ENCODE measurements at places on chromosomes 12 and 14.

GRCh38 chr12:123363740-123364531 is 711 bp downstream of the SBNO1 start:
- no peak for DNase-seq

DNA sequence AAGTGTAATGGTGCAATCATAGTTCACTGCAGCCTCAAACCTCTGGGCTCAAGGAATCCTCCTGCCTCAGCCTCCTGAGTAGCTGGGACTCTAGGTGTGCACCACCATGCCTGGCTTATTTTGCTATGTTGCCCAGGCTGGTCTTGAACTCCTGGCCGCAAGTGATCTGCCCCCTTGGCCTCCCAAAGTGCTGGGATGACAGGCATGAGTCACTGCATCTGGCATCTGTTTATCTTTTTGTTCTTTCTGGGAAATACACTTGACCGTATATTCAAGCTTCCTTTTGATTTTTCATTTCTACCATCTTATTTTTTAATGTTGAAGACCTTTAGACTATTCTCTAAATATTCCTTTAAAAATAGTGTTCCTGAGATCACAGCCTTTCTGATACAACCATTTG is 82.4 kb upstream of the OSBPL8 start:
- no peak for DNase-seq

DNA sequence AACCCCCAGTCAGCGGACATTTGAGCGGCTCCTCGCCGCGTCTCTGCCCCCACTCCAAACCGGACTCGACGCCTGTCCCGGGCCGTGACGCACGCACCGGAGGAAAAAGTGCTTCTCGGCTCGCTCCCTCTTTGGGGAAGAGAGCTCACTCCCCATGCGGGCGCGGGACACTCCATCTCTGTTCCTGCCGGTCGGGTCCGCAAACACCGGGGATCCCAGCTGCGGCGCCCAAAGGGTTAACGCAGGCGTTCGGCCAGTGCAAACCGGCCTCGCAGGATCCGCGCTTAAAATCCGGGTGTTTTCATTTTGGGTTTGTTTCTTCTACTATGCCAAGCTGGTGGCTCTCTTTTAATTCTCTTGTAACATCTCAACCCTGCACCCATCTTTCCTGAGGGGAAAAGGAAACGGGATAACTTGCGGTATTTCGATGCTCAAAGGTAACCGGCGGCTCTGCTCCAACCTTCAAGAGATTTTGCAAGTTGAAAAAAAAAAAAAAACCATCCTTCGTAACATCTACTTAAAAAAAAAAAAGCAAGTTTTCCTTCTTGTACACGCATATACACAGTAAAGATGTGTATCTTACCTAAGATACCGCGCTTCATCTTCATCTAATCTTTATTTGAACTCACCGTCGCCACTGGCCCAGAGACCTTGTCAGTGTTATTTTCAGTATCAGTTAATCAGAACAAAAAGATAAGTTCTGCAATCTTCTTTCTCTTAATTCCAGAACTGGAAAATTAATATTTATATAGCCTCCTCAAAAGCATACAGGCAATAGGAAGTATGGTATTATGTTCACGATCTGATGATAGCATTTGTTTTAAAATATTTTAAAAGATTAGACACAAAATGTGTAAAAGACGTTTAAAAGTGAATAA is 1.6 kb upstream of the ATP2B1 start:
- DNase-seq, result no peak

GRCh38 chr14:24688030-24688658 is 54.2 kb upstream of the GZMB start:
- no peak for DNase-seq

GRCh38 chr14:87940382-87940781 is 52.6 kb downstream of the GALC start:
- no peak for DNase-seq

- DNase-seq, result no peak
Observed at GRCh38 chr12:104598342-104599271, 141.9 kb downstream of the CHST11 start.

DNA sequence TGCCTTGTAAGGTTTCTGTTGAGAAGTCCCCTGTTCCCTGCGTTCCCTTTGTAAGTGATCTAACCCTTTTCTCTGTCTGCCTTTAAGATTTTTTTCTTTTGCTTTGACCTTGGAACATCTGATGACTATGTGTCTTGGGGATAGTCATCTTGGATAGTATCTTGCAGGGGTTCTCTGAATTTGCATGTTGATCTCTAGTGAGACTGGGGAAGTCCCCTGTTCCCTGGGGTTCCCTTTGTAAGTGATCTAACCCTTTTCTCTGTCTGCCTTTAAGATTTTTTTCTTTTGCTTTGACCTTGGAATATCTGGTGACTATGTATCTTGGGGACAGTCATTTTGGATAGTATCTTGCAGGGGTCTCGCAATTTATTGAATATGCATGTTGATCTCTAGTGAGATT is 38.2 kb upstream of the TMX1 start:
- DNase-seq, result no peak

DNA sequence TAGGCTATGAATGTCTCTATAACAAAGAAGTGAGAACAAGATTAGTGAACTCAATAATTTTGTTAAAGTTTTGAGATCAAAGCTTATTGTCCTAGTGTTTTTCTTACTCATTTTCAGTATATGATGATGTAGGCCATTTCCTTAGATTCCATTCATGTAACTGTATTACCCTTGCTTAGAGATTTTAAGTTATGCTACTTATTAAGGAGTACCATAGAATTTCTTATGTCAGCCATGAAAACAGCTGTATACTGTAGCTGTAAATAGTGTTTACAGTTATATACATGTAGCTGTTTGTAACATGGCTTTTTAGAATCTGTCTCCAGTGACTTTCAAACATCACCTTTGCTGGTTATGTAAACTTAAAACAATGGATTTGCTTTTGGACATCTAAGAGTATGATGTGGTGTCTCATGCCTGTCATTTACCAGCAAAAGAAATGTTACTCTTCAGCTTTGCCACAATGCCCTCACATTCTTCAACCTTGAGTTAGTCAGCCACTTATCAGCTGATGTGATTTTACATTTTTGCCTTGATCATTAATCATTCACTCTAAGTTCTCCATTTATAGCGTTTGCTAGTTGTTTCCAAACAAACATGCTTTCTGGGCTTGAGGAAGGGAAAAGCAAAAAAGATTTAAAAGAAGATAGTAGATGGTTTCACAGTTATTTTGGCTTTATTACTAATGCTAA is 55.5 kb downstream of the SLC16A7 start:
- DNase-seq, result no peak

- no peak for DNase-seq
Observed at GRCh38 chr12:46101485-46101869, 111.1 kb upstream of the SCAF11 start.

- DNase-seq, result no peak
Observed at GRCh38 chr12:119011231-119011630, 29.9 kb downstream of the SRRM4 start.

- no peak for DNase-seq
Observed at GRCh38 chr12:109359131-109359690, 11.5 kb downstream of the MYO1H start.

GRCh38 chr12:128796439-128797118 is 27.2 kb downstream of the SLC15A4 start:
- no peak for DNase-seq

- no peak for DNase-seq
Observed at GRCh38 chr14:68593806-68594536, 198.9 kb downstream of the ZFP36L1 start.

GRCh38 chr12:77760271-77761025 is 70.2 kb upstream of the NAV3 start:
- no peak for DNase-seq

DNA sequence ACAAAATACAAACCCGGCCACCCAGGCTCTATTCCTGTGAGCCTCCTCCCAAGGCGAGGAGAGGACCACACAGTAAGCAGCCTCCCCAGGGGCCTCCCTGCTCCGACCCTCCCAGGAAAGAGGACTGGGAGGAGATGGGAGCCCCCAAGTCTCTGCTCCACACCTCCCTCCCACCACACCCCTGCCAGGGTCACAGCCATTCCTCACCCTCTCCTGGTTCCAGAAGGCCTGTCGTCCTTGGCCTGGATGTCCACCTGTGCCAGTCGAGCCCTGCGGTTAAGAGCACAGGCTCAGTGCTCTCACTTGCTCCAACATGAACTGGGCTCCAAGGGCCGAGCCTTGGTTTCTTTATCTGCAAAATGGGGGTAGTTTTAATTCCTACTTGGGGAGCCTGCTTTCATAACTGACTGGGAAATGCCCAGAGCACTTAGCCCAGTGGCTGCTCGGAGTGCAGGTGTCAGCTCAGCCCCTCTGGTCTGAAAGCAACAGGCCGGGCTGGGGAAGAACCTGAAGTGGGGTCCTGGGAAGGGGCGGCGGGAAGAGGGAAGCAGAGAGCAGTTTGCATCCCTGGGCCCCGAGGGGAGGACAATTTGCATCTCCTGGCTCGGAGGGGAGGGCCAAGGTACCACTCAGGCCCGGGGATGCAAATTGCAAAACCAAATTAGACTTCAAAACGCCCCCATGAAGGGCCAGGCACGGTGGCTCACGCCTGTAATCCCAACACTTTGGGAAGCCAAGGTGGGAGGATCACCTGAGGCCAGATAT is 23.6 kb downstream of the TCHP start:
- DNase-seq, result no peak

DNA sequence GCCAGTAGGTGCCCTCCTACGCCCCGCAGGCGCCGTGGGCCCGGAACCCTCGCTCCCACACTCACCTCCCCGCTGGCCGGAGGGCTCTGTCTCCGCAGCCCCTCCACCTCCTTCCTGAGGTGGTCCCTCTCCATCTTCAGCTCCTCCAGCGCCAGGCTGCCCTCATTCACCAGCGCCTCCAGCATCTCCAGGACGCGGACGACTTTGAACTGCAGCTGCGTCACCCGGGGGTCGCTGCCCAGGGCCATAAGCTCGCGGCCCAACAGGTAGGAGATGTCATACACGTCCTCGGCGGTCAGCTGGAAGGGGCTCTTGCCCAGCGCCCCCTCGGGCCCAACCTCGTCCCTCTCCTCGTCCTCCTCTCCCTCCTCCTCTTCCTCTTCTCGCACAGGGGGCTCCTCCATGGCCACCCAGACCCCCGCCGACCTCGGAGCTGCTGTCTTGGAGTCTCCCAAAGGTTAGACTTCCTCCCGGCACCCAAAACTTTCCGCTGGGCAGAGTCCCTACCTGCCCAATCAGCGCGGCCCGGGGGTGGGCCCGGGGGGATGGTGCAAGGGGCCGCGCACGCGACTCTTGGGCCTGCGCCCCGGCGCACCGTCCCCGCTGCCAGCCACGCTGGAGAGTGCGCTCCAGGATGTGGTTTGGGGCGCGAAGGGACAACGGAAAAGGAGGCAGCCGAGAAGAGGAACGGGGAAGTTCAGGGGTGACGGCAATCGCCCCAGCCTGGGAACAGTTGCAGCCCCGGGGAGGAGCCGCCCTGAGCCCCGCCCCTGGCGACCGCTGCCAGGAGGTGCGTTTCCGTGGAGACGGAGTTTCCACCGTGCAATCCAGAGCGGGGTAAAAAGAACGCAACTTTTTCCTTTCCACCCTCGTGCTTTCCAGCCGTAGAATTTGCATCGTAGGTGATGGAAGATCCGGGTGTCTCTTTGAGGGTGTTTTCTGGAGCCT is at the start of gene RILPL2:
Gene RILPL2 (minus strand): TSS at position 668 of the 948 bp plus-strand sequence. CDS start 264 bp downstream, at position 404.
- no peak for DNase-seq

DNA sequence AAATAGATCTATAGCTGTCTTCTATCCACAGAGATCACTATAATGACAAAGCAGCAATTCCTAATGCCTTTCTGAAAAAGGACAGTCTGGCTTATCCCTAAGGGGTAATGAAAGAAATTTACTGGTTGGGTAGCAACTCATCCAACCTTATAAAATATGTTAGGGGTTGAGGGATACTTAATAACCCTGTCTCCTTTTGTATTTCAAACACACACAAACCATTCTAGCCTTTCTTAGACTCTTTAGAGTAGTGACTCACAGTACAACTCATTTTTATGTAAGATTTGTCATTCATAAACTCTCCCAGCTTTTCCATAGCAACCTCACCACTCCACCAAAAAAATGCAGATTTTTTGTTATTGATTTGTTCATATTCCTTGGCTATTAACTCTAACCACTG is 167.9 kb downstream of the FSCB start:
- DNase-seq, result no peak
